Left ventricle myocardium superior (tissue), 1 donor: ENCODE measurements at places on chromosomes 7 and 10. TPM values are rescaled to one million over a fixed set of nuclear protein-coding genes. Genes with fewer than 3 reads are reported as not detected.
A peak's percentile ranks its signal among the peaks of the same experiment; 100 is the strongest.

- DNase-seq, result no peak
These were observed 686.9 kb downstream of the NXPH1 start for GRCh38 chr7:9120331-9120730.

- DNase-seq, result no peak
These were observed 28.2 kb downstream of the AP5Z1 start for GRCh38 chr7:4803397-4804241.

DNA sequence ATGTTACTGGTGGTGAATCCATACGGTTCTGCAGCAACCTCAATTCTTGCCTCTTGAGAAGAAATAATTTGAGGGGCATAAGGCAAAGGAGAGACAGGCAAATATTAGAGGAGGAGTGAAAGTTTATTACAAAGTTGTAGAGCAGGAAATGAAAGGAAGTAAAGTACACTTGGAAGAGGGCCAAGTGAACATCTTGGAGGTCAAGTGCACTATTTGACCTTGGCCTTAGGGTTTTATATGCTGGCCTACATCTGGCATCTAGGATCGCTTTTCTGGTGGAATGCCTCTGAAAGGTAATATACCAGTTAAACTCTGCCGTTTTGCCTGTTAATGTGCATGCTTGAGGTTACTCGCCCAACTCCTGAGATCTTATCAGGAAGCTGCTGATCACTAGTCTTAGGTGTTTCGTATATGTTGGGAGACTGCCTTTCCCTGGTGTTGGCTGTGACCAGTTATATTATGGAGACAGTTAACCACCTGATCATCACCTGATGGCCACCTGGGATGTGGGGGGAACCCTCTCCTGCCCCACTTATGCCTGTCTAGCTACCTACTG lies 66.1 kb upstream of the CYP2C18 start:
- no peak for DNase-seq

DNA sequence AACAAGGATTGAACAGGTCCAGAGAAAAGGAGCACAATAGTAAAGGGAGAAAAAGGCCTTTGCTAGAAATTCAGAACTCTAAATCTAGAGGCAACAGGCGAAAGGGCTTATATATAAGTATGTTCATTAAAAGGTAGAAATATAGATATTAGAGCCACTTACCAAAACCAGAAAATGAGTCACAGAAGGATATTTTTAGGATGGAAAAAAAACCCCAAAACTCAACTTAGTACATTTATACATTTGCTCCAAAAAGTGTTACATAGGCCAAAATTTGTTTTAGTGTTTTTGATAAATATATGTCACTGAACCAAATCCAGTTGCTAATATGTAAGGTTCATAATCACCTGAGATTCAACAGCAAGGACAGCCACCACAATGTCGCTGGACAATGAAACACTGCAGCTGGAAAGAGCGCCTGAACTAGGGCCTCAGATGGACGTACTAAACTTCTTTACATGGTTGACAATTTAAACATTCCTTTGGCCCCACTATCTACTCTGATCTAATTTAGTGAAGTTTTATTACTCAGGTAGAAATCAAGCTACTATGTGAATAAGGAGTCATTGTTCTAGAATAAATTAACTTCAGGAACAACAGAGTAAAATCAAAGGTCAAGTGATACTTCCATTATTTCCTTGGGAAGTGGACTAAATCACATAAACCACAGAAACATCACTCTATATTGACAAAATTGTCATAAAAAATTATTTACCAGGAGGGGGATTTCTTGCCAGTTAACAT lies 10.9 kb downstream of the FAM3C start:
- DNase-seq, result no peak

- DNase-seq, result no peak
These were observed 54.2 kb upstream of the FRMD4A start for GRCh38 chr10:14384915-14385314.

- no peak for DNase-seq
These were observed 111.8 kb downstream of the SDK1 start for GRCh38 chr7:3412871-3413270.

- no peak for DNase-seq
These were observed 6.5 kb downstream of the INPP5A start for GRCh38 chr10:132543916-132544743.

- DNase-seq, result no peak
These were observed 8.4 kb downstream of the LHPP start for GRCh38 chr10:124469956-124470484.

DNA sequence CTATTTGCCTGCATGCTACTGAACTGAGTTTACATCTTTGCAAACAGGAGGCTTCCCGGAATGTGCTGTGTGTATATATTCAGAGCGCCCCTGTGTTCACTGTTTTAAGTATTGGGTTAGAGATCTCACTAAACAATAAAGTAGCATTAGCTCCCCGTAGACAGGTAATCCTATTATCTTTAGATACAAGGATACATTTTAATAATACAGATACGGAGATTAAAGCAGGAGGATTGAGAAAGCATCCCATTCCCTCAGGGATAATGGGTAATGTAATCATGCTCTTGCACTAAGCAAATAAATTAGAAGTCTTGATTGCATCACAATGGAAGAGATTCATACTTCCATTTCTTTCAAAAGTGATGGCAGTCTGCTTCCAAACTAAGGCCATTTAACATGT lies 809.0 kb downstream of the NRG3 start:
- DNase-seq, result no peak

- DNase-seq, result no peak
These were observed 16.7 kb upstream of the SYPL1 start for GRCh38 chr7:106128836-106129235.

GRCh38 chr10:3190817-3191216 lies 18.2 kb upstream of the PITRM1 start:
- DNase-seq, result no peak

DNA sequence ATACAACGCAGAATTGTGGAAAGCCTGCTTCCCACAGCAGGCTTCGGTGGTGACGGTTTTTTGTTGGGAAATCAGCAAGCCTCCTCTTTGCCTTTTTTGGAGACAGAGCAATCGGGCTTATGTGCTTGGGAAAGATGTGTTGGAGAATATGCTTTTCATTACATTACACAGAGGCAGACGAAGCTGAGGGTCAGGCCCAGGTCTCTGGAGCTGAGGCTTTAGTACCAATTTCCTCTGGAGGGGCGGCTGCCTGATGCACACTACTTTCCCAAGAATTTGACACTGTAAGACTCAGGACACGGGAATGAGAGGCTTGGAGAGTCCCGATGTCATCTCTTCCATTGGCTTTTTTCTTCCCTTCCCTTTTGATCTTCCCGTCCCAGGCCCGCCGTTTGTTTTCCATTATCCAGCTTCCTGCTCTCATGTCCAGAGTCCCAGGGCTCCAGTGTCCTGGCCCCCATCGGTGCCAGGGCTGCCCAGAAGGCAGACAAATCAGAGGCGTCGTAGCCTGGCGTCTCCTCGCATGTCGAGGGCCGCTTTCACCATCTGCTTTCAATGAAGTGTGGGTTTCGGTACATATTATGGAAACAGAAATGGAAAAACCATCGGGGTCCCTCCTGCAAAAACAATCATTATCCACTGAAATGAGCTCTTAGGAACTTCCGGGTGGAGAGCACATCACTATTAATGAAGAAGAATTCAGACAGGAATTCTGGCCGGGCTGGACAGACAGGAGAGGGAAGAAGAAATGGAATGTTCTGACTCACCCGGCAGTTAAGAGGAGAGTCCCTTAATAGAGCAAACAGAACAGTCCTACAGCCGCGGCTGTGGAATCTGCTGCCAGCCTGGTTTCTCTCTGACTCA lies 123.0 kb upstream of the JCAD start:
- no peak for DNase-seq

DNA sequence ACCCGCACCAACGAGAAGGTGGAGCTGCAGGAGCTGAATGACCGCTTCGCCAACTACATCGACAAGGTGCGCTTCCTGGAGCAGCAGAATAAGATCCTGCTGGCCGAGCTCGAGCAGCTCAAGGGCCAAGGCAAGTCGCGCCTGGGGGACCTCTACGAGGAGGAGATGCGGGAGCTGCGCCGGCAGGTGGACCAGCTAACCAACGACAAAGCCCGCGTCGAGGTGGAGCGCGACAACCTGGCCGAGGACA lies 1.6 kb downstream of the VIM start:
- DNase-seq, result no peak

- DNase-seq, result peak; percentile 82
These were observed 1.2 kb downstream of the KLF6 start for GRCh38 chr10:3783682-3784432.

- no peak for DNase-seq
These were observed 12.8 kb downstream of the CDHR3 start for GRCh38 chr7:105975770-105976417.

GRCh38 chr7:39645482-39646407 lies 22.4 kb downstream of the RALA start:
- peak; percentile 28 for DNase-seq

DNA sequence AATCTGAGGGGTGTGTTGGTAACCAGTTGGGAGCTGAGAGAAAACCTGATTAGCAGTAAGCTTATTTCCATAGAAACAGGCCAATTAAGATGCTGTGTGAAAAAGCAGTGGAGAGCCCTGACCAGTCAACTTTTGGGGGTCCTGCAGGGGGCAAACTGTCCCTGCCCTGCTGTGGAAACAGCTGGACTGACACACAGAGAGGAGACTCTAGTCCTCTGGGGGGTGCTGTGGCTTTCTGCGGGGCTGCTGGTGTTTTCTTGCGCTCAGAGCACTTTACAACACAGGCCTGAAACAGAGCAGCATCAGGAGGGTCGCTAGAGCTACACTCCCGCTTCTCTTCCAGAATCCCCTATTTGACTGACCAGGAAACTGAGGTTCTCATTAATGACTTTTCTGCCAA lies 546.9 kb upstream of the GALNT17 start:
- DNase-seq, result no peak

GRCh38 chr10:126160971-126161630 lies 227.2 kb downstream of the ADAM12 start:
- no peak for DNase-seq

- DNase-seq, result no peak
These were observed 55.6 kb upstream of the SKAP2 start for GRCh38 chr7:26919906-26920493.

GRCh38 chr10:131560706-131561355 lies 249.3 kb upstream of the TCERG1L start:
- DNase-seq, result no peak

DNA sequence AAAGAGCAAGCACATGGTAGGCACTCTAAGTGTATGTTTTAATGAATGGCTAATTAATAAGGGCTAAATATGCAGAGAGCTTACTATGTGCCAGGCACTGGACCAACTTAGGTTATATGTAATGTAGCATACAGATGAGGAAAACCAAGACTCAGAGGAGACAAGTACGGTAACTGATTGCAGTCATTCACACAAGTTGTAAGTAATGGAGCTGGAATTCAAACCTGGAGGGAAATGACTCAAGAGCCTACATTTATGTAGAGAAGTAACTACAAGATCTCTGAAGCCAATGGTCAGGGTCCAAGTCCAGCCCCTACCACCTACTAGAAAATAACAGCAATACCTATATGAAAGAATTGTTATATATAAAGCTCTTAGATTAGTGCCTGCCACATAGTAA lies 97.3 kb upstream of the KCNIP2 start:
- no peak for DNase-seq

DNA sequence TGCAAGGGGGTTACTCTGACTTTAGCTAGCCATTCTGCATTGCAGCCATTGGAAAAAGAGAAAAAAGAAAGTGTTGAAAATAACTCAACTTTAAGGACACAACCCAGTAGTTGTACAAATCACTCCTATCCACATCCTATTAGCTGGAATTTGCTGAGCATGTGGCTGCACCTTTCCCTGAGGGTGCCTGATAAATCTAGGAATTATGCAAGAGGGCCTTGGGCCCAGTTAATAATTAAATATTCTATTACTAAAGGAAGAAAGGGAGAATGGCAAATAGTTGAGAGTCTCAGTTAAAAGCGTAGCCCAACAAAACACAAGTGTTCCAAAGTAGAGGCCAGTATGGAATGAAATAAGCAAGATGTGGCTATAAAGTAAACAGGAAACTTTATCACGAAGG lies 200.9 kb upstream of the CNTNAP2 start:
- no peak for DNase-seq

- DNase-seq, result peak; percentile 85
These were observed 7.0 kb downstream of the AIMP2 start for GRCh38 chr7:6015917-6016652.

- DNase-seq, result no peak
These were observed 254.8 kb downstream of the HGF start for GRCh38 chr7:81515009-81515408.

DNA sequence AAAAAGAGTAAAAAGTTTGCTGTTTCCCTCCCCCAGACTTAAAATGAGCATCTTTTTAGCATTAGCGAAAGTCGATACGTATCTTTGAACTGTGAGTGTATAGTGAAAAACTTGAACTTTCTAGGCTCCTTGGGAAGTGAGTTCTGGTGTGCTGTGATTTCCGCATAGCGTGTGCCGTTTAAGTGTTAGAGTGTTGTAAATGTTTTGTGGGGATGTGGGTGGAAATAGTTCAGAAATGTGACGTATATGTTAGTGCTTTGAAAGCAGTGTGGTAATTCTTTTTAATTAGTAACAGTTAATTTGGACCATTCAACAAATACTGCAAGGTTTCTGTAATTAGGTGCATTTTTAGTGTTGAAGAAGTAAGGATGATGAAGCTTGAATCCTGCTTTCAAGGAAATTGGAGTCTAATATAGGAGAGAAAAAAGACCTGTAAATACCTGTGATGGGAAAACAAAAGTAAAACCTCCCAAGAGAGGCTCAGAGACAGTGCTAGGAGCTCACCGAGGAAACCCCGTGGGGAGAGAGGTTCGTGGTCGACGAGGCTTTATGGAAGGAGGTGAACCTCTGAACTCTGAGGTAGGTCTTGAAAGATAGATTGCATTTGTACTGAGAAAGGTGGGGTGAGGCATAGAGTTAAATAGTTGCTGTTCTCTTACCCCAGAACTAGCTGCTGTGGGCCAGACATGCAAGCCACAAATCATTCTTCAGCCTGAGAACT lies 40.8 kb downstream of the RBM33 start:
- DNase-seq, result no peak

DNA sequence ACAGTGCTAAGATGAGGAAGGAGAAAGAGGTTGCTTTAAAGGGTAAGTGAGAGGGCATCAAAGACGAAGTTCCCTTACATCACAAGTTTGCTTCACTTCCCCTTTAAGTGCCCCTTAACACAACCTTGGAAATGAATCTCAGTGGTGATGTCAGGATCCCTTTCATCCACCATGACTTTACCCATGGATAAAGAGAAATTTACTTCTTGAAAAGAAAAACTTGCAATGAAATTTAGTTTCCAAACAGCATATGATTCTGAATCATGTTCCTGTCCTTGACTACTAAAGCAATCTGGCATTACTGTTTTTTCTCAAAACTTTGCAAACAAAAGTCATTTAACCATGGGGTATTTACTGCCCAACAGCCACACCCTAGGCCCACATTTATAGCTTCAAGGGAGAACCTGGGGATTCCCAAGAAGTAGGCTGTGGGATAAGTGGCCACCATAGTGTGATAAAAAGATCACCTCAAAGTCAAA lies 135.9 kb downstream of the ITGB8 start:
- DNase-seq, result no peak

Gene IFIT2
- 7.0 TPM for total RNA-seq

Gene ANKRD7
- 0.59 TPM for total RNA-seq

Gene RHOBTB1
- 13.5 TPM for total RNA-seq

Gene POU6F2
- not detected for total RNA-seq

Gene AKR1C1
- total RNA-seq, result 20.2 TPM

Gene SPDYE16
- not detected for total RNA-seq

Gene SH2D4B
- not detected for total RNA-seq

Gene GHRHR
- not detected for total RNA-seq

Gene TAS2R5
- total RNA-seq, result not detected

Gene TMEM270
- not detected for total RNA-seq

Gene AGR3
- not detected for total RNA-seq

Gene EPHA1
- total RNA-seq, result not detected

Gene FAM241B
- 2.8 TPM for total RNA-seq

Gene CYP3A4
- not detected for total RNA-seq

Gene CNPY1
- not detected for total RNA-seq

Gene NUP42
- 26.6 TPM for total RNA-seq
